T-helper 1 cell (primary cell): ENCODE measurements at places on chromosomes 5 and 9.
A peak's percentile ranks its signal among the peaks of the same experiment; 100 is the strongest.

DNA sequence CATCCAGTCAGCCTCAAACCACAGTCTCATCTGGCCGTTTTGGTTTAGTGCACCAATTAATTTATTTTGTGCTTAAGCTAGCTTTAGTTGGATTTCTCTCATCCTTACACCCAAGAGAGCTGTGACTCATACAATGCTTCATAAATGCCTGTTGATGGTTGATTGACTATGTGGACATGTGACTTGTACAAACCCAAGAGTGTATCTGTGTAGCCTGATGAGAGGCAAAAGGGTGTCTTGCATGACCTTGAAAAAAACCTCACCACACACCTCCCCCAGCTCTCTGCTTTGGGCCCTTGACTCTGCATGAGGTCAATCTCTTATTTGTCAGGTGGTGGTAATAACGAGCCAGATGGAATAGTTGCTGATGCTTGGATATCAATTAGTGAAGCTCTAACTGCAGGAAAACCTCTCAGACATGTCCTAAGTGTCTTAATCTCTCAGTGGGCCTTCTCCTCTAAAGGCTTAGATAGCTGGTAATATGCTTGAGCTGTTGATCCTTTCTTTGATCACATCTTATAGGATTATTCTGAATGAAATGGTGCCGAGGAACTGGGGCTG, 10.6 kb upstream of the GLRA1 start:
- DNase-seq = no peak

- DNase-seq = peak; percentile 23
Measured at GRCh38 chr9:95874989-95875304, 544 bp upstream of the ERCC6L2 start.

GRCh38 chr9:100066539-100066938, 32.3 kb downstream of the ERP44 start:
- DNase-seq = no peak

DNA sequence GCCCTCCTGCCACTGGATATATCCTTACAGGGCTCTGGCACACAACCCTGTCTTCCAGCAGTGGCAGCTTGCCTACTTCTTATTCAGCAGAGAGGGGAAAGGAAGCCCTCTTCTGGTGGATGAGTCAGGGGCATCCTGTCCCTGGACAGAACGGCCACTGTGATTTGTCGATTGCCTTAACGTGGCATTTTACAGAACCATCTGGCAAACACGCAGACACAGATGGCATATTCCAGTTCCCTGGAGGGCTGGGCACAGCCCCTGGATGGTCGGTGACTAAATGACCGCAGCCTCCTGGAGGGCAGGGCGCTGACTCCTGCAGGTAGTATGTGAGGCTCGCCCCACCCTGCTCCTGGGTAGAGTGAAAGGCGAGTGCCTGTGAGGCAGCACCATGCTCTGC, 62.1 kb downstream of the DCP2 start:
- DNase-seq = no peak

DNA sequence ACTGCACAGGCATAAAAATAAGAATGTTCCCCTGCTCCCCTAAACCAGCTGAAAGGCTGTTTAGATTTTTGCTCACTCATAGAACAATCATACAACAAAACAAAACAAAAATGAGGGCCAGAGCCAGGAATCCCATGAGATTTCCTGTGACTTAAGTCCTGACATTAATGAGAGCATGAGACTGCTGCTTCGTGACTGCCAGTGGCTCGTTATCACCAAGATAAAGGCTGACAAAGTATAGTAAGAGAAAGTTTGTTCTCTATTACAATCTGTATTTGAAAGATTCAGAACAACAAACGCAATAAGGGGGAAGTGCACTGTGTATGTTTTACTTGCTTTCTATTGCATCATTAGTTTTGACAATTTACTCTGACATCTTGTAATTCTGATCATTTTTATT, 837.1 kb upstream of the C9orf72 start:
- DNase-seq = no peak

GRCh38 chr5:151139015-151139414, 18.6 kb downstream of the ANXA6 start:
- DNase-seq = no peak

GRCh38 chr9:98925956-98926355, 17.8 kb upstream of the COL15A1 start:
- no peak for DNase-seq

- DNase-seq = no peak
Measured at GRCh38 chr5:113939988-113940387, 421.9 kb upstream of the KCNN2 start.
